ENCODE measurements at places on chromosomes 4 and X. TPM values are rescaled to one million over a fixed set of nuclear protein-coding genes. Genes with fewer than 3 reads are reported as not detected.

DNA sequence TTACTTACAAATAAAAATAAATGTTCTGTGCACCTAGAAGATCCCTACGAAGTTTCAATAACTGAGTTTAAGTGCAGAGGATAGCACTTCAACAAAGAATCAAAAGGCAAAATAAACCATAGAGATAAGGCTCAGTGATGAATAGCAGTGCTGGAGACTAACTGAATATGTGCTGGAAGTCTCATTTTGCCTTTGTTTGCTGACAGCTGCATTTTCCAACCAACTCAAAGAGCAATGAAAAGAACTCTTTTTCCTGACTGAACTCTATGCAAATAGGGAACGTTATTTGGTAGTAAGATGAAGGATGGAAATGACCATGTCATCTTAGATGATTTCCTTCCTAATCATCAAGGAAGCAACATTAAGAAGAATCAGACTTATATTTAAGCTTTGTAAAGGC lies 32.7 kb upstream of the ADH7 start:
- DNase-seq, result no peak

Gene RBMXL3
- not detected for total RNA-seq

Gene LNX1
- 1.9 TPM for total RNA-seq

Gene CHIC1
- 16.6 TPM for total RNA-seq

Gene PITX2
- total RNA-seq, result 18.3 TPM

Gene KCND1
- total RNA-seq, result 0.91 TPM
